ENCODE measurements at places on chromosomes 13 and 19. TPM values are rescaled to one million over a fixed set of nuclear protein-coding genes. Genes with fewer than 3 reads are reported as not detected.
A peak's percentile ranks its signal among the peaks of the same experiment; 100 is the strongest.

DNA sequence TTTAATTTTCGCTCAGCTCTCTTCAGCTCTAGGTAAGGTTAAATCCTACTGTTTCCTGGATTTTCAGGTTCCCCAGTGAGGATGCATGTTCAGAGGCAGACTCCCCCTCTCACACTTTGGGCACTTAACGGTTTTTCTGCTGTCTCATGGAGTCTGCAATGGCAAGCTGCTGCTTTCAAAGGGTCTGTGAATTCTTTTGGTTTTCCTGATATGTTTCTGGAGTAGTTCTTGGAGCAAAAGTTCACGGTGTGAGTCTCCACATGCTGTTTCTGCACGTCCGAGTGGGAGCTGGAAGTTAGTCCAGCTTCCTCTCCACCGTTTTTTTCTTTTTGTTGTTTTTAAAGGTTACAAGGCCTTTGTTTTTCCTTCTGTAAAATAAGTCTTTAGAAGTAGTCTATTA lies 35.4 kb downstream of the DNAJC15 start:
- no peak overlapping the region for H3K4me3 ChIP-seq
- peaks cover 54% of the 10 kb centered on the region for H3K4me1 ChIP-seq
- H3K36me3 ChIP-seq: peaks cover 14% of the 10 kb centered on the region
- H3K27me3 ChIP-seq: no peaks in the 10 kb centered on the region
- no peak for DNase-seq

DNA sequence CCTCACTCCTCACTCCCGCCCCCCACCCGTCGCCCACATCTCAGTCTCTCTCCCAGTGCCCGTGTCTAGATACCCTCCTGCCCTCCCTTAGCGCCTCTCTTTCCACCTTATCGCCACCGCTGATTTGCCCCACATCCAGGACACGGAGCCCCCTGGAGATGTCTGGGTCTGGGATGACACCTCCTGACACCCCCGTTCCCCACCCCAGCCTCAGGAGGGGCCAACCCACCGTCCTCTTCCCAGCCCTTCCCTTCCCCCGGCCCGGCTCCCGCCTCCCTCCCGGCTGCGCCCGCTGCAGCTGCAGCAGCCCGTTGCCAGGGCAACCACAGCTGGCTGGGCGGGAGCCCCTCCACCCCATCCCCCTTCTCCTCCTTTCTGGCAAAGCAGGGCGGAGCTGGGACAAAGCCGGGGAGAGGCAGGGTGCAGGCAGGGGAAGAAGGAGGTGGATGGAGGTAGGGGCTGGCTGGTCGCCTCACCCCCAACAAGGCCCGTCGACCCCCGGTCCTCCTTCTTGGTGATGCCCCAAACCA lies 13.5 kb downstream of the DPF1 start:
- peaks cover 43% of the 10 kb centered on the region for H3K27me3 ChIP-seq
- peaks cover 23% of the 10 kb centered on the region for H3K4me1 ChIP-seq
- H3K4me3 ChIP-seq: no peak overlapping the region
- H3K27ac ChIP-seq: no peak overlapping the region
- DNase-seq: no peak

DNA sequence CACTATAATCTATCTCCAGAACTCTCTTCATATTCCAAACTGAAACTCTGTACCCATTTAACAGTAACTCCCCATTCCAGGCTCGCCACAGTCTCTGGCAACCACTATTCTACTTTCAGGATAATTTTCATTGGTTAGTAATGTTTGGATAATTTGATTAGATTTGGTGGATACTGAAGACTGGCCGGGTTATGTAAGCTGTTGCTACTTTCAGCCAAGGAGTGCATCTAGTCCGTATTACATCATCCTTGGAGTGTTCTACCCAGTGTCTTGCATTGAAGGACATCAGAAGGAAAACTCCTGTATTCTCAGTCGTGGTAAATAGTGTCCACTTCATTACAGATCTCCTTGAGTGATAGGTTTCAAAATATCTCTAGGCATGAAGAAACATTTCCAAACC lies 60.5 kb downstream of the PCCA start:
- H3K4me3 ChIP-seq: no peak overlapping the region
- peaks cover 14% of the 10 kb centered on the region for H3K36me3 ChIP-seq
- no peak overlapping the region for H3K27ac ChIP-seq
- no peaks in the 10 kb centered on the region for H3K27me3 ChIP-seq

DNA sequence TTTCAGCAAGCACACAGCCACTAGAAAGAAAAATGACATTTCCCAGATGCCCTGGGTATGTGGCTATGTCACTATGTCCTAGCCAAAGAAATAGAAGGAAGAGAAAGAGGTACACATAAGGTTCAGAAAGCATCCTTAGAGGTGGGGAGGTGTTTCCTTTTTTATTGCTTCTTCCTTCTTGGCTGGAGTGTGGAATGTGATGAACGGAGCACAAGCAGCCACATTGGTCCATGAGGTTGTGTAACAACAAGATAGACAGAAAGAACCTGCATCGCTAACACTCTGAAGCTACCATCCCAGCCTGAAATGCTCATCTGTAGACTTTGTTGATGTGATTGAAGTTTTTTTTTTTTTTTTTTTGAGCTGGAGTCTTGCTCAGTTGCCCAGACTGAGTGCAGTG lies 6.7 kb downstream of the SLC25A23 start:
- no peaks in the 10 kb centered on the region for H3K4me1 ChIP-seq
- H3K36me3 ChIP-seq: peaks cover 38% of the 10 kb centered on the region
- no peak overlapping the region for H3K4me3 ChIP-seq

DNA sequence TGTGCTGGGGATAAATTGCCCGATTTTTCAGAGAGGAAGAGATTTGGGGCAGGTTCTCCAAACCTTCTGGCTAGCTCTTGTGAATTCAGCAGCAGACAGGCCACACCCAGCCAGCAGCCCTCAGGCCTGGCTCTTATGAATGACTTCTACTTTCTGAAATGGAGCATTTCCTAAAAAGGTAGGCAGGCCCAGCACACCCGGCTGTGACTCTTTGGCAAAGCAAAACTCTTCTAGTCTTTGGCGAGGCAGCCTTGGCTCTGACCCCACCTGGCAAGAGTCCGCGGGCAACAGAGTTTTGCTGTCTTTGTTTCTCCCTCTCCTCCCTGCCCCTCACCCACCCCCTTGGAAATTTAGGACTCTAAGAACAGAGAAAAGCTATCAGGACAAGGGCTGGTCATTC lies 221.2 kb downstream of the ZNF536 start:
- DNase-seq: no peak
- H3K4me1 ChIP-seq: no peaks in the 10 kb centered on the region
- H3K4me3 ChIP-seq: no peak overlapping the region
- no peaks in the 10 kb centered on the region for H3K36me3 ChIP-seq
- H3K27ac ChIP-seq: no peak overlapping the region
- no peaks in the 10 kb centered on the region for H3K27me3 ChIP-seq

- peaks cover 56% of the 10 kb centered on the region for H3K36me3 ChIP-seq
- H3K4me1 ChIP-seq: peaks cover 58% of the 10 kb centered on the region
- no peaks in the 10 kb centered on the region for H3K27me3 ChIP-seq
- H3K27ac ChIP-seq: peak within 1 kb of the TSS; percentile 95
- peak; percentile 71 for DNase-seq
These were observed at the start of gene ZNF580 for GRCh38 chr19:55640577-55641425. TSS of gene ZNF580 (plus strand) at chr19:55641002. CDS start at chr19:55642509, 1,507 bp downstream.

Gene CERS4
- total RNA-seq: 19.7 TPM

- H3K4me1 ChIP-seq: no peaks in the 10 kb centered on the region
- no peak overlapping the region for H3K27ac ChIP-seq
- H3K27me3 ChIP-seq: no peaks in the 10 kb centered on the region
- H3K36me3 ChIP-seq: no peaks in the 10 kb centered on the region
- peak; percentile 83 for DNase-seq
These were observed 12.5 kb downstream of the FEM1A start for GRCh38 chr19:4803736-4804695.

- H3K27me3 ChIP-seq: no peaks in the 10 kb centered on the region
- no peak for DNase-seq
- H3K27ac ChIP-seq: no peak overlapping the region
- no peaks in the 10 kb centered on the region for H3K4me1 ChIP-seq
- no peaks in the 10 kb centered on the region for H3K36me3 ChIP-seq
- no peak overlapping the region for H3K4me3 ChIP-seq
These were observed 107.5 kb downstream of the PCDH17 start for GRCh38 chr13:57739089-57739488.

Gene TMEM38A
- 1.8 TPM for total RNA-seq

Gene ZNF540
- total RNA-seq: 1.7 TPM

DNA sequence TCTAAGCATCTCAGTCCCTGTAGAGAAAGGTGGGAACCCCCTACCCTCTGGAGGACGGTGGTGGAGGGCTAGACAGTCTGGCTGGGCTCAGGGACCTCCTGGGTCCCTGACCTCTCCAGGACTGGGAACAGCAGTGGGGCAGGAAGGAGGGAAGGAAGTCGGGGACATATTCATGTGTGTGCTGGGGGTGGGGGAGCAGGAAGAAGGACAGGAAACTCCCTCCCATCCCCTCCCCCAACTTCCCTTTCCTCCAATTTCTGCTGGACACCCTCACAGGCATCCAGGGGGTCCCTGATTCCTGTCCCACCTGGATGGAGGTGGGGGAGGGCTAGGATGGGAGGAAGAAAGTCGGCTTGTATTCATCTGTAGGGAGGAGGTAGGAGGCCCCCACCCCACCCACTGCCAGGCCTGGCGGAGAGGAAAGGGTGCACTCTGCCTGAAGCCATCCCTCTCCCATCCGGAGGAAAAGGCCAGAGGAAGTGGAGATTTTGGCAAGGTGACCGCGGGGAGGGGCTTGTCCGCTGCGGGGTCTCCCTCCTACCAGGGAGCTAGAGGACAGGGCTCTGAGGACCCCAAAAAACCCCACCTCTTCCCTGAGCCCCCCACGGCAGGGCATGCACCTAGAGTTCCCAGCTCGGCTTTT lies 2.3 kb downstream of the NOVA2 start:
- H3K27me3 ChIP-seq: peaks cover 49% of the 10 kb centered on the region
- H3K4me1 ChIP-seq: peaks cover 13% of the 10 kb centered on the region
- no peak overlapping the region for H3K4me3 ChIP-seq
- no peak overlapping the region for H3K27ac ChIP-seq
- H3K36me3 ChIP-seq: no peaks in the 10 kb centered on the region
- DNase-seq: no peak

DNA sequence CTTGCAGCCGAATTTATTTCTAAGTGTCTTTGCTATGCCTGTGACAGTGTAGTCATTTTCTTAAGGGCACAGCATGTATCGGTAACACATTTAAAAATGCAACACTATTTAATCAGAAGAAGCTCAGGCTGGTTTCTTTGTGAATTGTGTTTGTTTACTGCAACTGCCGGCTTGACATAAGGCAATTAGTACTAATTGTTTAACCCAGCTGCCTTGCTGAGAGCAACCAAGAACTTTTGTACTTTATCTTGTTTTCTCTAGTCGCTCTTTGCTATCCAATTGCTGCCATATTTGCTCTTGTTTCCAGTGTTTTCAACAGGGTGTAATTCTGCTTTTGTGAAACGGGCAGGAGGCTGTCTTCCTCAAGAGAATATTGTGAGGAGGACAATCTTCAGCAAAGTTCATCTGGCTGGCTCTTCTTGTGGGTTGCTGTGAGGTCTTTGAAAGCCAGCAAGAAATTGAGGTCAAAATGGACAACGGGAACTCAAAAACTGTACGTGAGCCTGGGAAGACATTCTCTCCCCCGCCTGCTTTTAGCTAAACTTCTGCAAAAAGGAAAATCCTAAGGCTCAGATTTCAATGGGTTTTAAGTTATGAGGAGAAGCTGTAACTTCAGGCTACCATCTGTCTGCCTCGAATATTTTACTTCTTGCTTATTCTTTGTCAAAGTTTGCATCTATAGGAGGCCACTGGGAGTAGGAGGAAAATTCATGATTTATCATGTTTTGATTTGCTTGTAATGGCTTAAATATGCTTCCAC lies 75.8 kb upstream of the TSHZ3 start:
- no peaks in the 10 kb centered on the region for H3K36me3 ChIP-seq
- H3K27me3 ChIP-seq: peaks cover 6% of the 10 kb centered on the region
- no peaks in the 10 kb centered on the region for H3K4me1 ChIP-seq
- no peak overlapping the region for H3K27ac ChIP-seq
- no peak for DNase-seq

GRCh38 chr13:110877737-110878258 lies 37.1 kb downstream of the ANKRD10 start:
- no peak overlapping the region for H3K4me3 ChIP-seq
- H3K27ac ChIP-seq: no peak overlapping the region
- peaks cover 4% of the 10 kb centered on the region for H3K27me3 ChIP-seq
- no peak for DNase-seq
- no peaks in the 10 kb centered on the region for H3K36me3 ChIP-seq
- peaks cover 7% of the 10 kb centered on the region for H3K4me1 ChIP-seq

Gene TMEM221
- total RNA-seq: not detected

DNA sequence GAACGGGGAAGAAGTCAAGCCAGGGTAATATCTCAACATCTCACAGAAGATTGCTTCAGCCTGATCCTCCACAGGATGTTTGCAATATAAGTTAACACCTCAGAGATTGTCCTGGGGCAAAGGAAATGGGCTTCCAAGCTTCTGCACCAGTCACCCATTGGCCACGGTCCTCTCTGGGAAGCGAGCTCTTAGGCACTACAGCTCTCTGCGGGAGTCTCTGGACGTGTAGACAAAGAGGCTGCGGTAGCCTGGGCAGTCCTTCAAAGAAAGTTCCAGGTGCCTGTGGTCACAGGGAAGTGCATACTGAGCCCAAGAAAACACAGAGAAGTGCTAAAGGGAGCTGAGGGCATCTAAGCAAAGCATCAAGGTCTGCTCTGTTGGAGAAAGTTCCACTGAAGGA lies 805.7 kb downstream of the DIAPH3 start:
- H3K4me3 ChIP-seq: no peak overlapping the region
- no peaks in the 10 kb centered on the region for H3K27me3 ChIP-seq
- no peaks in the 10 kb centered on the region for H3K4me1 ChIP-seq
- H3K27ac ChIP-seq: no peak overlapping the region
- H3K36me3 ChIP-seq: no peaks in the 10 kb centered on the region

Gene GRIN3B
- total RNA-seq: not detected

Gene FUT2
- not detected for total RNA-seq

Gene SLC6A16
- total RNA-seq: 0.61 TPM

DNA sequence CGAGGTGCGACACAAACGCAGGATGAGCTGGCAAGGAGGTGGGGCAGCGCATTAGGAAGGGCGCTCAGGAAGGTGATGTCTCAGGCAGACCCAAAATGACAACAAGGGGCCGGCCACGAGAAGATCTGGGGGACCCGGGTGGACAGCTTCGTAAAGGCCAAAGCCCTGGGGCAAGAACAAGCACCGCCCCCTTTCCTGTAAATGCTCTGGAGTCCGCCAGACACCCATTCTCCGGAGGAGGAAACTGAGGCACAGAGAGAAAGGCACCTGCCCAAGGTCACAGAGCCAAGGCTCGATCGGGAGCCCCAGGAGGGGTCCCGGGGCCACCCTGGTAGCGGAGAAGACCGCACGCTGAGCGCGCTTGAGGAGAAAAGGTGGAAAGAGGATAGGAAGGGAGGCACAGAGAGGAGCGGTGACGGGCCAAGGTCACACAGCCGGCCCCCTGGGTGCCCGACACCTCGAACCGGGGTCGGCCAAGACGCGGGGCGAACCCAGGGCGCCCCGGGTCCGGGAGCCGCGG lies 571 bp downstream of the SAFB2 start:
- peak overlapping the region; percentile 100 for H3K4me3 ChIP-seq
- DNase-seq: peak; percentile 39
- H3K27me3 ChIP-seq: no peaks in the 10 kb centered on the region

Gene CALR3
- not detected for total RNA-seq

Gene FKRP
- 7.7 TPM for total RNA-seq

Gene OR4F17
- not detected for total RNA-seq

- DNase-seq: peak; percentile 30
- no peaks in the 10 kb centered on the region for H3K36me3 ChIP-seq
- H3K27me3 ChIP-seq: peaks cover 4% of the 10 kb centered on the region
These were observed 30.2 kb upstream of the CD33 start for GRCh38 chr19:51194527-51195315.

Gene RAB3D
- 6.7 TPM for total RNA-seq

Gene SWSAP1
- 1.5 TPM for total RNA-seq

All from activated CD8-positive, alpha-beta T cell treated with anti-CD3 and anti-CD28 coated beads for 36 hours (primary cell).